ENCODE measurements at places on chromosomes 2 and 18.

DNA sequence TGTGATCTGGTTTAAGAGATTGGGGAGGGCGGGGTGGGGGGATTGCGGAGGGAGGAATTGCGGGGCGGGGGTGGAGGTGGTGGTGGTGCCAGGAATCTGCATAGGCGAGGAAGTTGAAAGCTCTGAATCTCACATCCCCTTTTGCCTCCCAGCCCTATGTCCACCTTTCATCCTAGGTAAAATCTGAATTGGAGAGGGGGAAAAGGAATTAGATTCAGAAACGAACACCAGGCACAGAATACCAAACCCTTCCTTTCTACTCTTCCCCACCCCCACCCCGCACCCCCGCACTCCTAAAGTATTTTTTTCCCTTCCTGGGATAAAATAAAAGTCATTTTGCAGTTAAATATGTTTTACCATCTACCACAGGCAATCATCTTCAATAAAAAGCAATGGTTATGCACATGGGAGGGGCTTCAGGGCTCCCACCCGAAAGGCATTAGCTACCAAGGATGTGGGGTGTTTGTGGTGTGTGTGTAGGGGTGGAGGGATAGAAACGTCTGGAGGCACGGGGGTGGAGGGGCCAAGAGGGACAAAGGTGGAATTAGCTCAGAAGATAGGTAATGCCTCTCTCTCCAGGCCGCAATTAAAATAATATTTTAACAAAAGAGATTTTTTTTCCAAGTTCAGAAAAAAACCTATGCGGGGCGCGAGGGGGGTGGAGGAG is 1.8 kb downstream of the IGFBP5 start:
- DNase-seq: no peak

GRCh38 chr2:138115666-138116065 is 151.4 kb downstream of the HNMT start:
- no peak for DNase-seq

DNA sequence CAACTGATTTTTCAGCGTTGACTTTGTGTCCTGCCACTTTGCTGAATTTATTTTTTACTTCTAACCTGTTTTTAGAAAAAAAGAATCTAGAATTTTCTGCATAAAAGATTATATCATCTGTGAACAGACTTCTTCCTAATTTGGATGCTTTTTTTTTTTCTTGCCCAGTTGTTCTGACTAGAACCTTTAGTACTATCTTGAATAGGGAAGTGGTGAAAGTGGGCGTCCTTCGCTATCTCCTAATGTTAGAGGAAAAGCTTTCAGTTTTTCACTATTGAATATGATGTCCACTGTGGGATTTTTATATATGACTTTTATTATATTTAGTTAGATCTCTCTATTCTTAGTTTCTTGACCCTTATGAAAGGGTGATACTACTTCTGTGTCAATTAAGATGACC is 25.7 kb upstream of the KCNJ13 start:
- no peak for DNase-seq

GRCh38 chr18:42018831-42019230 is 63.8 kb downstream of the PIK3C3 start:
- DNase-seq: no peak

GRCh38 chr18:39951142-39951720 is 2003.8 kb upstream of the PIK3C3 start:
- DNase-seq: no peak

- DNase-seq: no peak
Measured at GRCh38 chr2:170155723-170156253, 22.2 kb upstream of the MYO3B start.

DNA sequence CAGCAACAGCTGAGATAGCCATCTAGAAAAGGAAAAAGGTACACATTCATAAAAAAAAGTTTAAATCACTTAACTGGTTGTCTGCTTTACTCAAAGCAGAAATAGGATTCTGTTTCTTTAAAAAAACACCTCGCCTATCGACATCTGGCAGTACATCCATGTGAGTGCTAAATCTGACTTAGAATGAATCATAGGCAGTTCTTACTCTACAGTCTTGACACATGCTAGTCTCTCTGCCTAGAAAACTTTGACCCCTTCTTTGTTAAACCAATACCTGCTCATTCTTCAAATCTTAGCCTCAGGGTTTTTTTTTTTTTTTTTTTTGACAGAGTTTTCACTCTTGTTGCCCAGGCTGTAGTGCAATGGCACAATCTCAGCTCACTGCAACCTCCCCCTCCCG is 37.1 kb upstream of the GPR75 start:
- DNase-seq: no peak

- DNase-seq: no peak
Measured at GRCh38 chr18:80243204-80243603, 4.1 kb downstream of the PARD6G start.

GRCh38 chr18:21184396-21184996 is 57.5 kb upstream of the GREB1L start:
- no peak for DNase-seq

GRCh38 chr2:230842473-230842872 is 22.3 kb upstream of the ITM2C start:
- no peak for DNase-seq

GRCh38 chr2:6955511-6956136 is 38.4 kb downstream of the RNF144A start:
- no peak for DNase-seq

GRCh38 chr2:158677542-158677941 is 117.6 kb upstream of the DAPL1 start:
- no peak for DNase-seq

DNA sequence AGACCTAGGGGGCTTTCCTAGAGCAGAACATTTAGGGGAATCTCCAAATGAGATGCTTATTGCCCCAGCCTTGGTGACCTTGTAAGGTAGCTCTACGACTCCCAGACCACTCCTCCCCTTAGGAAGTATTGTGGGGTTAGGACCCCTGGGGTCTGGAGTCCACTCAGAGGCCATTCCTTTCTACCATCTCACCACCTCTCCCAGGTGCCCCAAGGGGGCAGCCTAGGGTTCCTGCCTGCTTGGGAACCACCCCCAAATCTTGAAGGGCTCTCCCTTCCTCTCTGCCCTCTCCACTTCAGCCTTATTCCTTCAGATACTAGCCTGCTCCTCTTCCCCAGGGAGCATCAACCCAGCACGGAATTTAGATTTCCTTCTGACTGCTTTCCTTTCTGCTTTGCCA is 17.5 kb upstream of the EXOC6B start:
- no peak for DNase-seq

DNA sequence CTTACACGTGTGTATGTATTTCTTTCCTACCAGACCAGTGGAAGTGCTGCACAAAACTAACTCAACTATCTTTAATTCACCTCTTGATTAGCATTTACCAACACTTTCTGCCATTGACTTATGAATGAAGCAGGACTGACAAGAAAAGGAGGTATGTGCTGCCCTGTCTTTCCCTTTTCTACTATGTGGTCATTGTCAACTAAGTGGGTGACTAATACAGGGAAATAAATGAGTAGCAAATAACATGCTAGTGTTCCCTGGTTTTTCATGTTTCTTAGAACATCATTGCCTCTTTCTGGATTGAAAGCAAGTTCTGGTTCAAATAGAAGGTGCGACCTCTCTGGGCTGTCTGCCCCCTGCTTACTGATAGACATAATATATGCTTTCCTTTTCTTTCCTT is 58.0 kb downstream of the LINC00305 start:
- DNase-seq: no peak

GRCh38 chr18:13216092-13216582 is 2.4 kb upstream of the LDLRAD4 start:
- no peak for DNase-seq

DNA sequence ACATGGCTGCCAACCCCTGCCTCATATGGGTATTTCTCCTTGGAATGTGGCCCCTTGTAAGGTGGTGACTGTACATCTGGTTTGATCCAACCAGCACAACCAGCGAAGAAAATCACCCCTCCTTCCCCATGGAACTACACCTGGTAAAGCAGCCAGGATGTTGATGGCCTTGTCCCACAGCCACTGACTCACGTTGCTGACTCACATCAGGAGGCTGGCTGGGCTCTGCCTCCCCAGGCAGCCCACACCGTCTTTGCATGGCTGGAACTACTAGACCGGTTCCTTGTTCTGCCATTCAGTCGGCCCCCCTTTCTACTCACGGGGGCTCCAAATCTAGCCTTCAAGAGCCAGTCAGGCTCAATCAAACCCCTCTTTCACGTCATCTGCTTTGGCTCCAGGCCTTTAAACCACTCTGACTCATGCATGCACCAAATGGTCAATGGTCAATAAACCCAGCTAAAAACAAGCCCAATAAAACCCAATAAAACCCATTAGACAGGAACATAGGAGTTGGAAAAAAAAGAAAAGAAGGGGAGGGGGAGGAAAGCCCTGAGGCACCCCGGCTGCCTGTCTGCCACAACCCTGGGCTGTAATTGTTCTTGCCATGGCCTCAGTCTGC is 114.8 kb downstream of the PLB1 start:
- no peak for DNase-seq

GRCh38 chr2:654896-655295 is 22.3 kb downstream of the TMEM18 start:
- no peak for DNase-seq

GRCh38 chr18:45880876-45881558 is 55.5 kb downstream of the SIGLEC15 start:
- DNase-seq: no peak

- DNase-seq: no peak
Measured at GRCh38 chr2:177076636-177077179, 135.9 kb upstream of the HNRNPA3 start.

DNA sequence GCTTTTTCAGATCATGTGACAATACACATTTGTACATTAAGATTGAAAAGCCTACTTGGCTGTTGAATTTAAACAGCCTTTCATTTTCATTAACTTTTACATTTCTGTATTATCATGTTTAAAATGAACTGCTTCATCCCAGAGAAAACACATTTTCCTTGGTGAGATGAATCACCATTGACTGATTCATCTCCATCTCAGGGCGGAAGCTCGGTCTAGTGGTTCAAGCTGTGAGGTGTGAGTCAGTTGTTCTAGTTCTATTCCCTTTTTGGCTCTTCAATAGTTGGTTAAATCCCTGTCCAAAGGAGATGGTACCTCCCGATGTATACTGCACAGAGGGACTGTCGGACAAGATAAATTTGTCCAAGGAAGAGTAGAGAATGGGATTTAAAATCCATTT is 189.7 kb downstream of the ADCYAP1 start:
- no peak for DNase-seq

GRCh38 chr2:28401411-28401810 is 8.8 kb downstream of the FOSL2 start:
- DNase-seq: no peak

DNA sequence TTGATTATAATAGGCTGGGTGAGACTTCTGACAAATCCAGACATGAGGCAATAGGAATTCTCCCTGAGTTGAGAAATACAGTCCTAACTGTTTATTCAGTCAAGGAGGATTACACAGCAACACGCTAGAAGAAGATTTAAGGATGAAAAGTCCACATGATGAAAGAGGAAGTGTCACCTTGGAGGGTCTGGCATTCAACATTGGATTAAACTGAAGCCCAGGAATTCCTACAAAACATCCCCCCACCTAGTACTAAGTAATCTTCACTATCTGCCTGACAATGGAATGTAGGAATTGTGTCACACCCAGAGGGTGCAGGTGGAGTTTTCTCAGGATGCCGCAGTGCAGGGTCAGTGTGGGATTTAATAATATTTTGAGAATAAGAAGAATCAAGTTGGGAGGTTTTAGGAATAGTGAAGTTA is 142.4 kb downstream of the SOCS6 start:
- no peak for DNase-seq

DNA sequence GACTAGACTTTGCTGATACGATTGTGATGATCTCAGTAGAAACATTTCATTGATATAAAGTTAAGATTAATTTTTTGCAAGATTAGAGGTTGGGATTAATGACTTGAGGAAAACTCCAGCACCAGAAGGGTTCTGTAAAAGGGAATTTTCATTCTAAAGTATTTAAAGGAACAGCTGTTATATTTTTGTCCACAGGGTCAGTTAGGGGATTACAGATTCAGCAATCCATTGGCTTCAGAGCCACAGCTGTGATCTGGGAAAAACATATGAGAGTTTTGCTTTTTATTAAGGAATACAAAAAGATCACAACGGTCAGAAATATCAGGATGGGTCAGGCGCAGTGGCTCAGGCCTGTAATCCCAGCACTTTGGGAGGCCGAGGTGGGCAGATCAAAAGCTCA is 19.6 kb upstream of the REV1 start:
- no peak for DNase-seq

GRCh38 chr18:44733069-44733753 is 52.5 kb downstream of the SETBP1 start:
- DNase-seq: no peak

DNA sequence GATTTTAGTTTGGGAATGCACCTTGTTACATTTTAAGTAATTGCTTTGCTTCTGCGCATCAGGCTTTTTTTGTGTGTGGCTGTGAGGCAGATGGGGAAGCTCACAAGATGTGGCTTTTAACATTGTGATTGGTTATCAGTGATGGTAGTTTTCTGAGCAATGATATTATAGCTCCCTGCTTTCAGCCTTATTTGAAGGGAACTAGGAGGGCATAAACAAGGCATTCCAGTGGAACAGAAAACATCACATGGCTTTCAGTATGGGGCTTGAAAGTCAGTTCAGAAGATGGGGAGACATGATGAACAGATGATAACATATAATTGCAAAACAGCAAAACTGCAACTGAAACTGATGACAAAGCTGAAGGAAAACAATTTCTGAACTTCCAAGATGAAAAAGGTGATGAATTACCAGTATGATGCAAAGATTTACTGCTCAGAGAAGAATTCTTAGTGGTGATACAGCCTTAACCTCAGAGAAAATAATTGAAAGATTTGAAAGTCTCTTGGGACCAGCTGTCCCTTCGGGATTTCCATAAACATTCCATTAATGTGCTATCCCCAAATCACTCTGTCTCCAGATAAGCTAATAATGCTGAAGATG is 439.7 kb downstream of the RND3 start:
- DNase-seq: no peak

DNA sequence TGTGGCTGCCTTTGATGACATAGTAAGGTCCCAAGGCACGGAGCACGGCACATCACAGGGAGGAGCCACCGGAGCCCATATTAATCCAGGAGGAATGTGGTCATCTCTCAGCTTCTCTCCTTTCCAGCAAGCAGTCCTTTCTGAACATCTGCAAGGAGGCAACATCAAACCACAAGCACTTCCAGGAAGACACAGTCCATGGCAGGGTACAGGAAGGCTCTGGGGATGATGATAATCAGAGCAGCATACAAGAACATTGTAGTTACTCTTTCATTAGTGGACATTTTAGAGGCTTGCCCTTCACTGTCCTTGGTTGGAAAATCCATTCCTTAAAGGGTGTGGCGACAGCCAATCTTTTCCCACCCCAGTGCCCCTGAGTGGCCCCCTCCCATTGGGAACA is 31.1 kb downstream of the YPEL5 start:
- DNase-seq: no peak

- DNase-seq: no peak
Measured at GRCh38 chr2:62604336-62604735, 98.3 kb upstream of the TMEM17 start.

GRCh38 chr2:164621764-164622105 is 453 bp upstream of the GRB14 start:
- no peak for DNase-seq

DNA sequence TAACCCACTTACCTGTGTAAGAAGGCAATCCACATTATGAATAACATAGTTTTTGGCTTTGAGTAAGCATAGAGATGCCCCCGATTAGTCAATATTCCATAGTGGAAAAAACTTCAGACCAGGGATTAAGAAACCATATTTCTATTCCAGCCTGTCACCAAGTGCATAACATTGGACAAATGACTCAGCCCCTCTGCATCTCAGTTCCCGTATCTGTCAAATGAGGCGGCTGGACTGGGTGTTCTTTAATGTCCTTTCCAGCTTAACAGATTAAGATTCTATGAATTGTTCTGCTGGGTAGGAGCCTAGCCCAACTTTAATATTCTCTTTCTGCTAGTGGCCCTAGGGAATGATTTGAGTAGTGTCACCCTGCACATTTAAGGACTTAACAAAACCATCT is 11.8 kb upstream of the FTCDNL1 start:
- DNase-seq: no peak
